ENCODE measurements at places on chromosomes 1 and 21. TPM values are rescaled to one million over a fixed set of nuclear protein-coding genes. Genes with fewer than 3 reads are reported as not detected.
A peak's percentile ranks its signal among the peaks of the same experiment; 100 is the strongest.

RGS1 gene
- total RNA-seq, result 0.07 TPM

REN gene
- not detected for total RNA-seq

KCNN3 gene
- total RNA-seq, result 0.62 TPM

SERPINC1 gene
- 1.7 TPM for total RNA-seq

SLAMF9 gene
- not detected for total RNA-seq

LCE1D gene
- total RNA-seq, result not detected

HEYL gene
- 0.63 TPM for total RNA-seq

GBP7 gene
- not detected for total RNA-seq

DNA sequence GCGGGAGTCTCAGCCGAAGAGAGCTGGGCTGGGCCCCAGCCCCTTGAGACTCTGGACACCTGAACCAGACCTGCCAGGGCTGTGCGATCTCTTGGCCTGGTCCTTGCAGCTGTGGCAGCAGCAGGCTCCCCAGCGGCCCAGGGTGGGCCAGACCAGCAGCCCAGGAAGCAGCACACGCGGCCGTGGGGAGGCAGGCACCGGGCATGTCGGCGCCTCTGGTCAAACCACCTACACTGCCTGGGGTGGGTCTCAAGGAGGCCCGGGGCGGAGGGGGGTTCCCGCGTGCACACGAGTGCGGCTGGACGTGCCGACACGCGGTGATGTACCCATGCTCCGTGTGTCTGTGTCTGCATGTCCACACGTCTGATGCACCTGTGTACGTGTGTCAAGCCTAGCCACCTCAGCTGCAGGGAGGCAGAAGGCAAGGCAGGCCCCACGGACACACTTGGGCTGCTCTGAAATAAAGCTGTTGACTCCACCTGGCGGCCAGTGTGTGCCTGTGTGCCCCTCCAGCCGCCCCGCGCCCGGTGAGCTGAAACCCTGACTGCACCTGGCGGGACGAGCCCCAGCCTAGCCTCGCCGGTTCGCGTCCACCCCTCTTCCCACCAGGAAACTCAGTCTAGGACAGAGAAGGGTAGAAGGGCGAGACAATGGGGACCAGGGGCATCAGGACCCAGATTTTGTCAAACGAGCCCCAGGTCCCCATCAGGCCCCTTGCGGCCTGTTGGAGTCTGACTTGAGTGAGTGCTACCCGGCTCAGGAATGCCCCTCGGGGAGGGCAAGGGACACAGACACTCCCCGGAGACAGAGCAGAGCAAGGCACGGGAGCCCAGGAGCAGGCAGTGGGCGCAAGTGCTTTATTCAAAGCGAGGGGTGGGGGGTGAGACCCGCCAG, 11.6 kb downstream of the SCNN1D start:
- DNase-seq, result peak; percentile 95

DNA sequence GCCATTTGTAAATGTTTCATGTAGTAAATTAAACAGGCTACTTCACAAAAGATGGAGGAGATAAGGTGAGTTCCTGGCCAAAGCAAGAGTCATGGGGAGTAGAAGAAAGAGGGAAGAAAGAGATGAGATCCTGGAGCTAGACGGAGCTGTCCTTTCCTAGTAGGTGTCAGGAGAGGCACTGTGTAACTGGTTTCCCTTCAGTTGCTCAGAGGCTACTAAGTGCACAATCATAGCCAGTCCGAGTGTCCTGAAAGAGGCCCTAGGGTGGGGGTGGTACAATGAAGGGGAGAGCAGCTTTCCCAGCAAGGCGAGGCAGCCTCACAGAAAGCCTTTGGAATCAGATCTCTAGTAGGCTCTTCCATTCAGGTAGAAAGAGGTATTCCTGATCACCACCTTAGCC, 390.9 kb downstream of the KCNH1 start:
- DNase-seq, result peak; percentile 3

DNA sequence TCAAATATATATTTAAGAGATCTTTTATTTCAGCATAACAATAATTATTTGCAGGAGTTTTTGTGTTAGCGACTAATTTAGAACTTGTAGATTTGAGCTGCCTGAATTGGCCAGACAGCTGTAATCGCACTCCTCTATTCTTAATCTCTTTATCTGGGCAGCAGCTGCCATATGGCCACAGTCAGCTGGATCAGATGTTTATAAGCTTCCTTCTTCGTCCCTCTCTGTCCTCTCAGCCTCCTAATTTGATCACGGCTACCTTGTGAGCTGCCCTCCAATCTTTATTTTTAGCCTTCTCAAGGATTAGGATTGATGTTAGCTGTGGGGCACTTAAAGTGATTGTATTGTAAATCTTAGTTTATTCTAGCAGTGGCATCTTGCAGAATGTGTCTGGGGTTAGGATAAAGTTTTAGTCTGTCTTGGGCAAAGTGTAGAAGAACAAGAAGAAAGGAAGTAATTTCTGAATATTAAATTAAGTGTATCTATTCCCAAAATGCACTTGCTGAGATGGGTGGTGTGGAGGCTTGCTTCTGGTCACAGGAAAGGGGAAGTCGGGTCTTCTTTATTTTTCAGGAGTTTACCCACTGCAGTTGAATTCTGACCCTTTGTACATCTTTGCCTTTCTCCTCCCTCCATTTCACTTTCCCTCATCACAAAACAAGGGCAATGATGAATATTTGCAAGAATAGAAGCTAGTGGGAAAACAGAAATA, 1.1 kb downstream of the ZBTB18 start:
- DNase-seq, result no peak

GRCh38 chr1:228108055-228108690, 926 bp downstream of the MRPL55 start:
- peak; percentile 18 for DNase-seq

DNA sequence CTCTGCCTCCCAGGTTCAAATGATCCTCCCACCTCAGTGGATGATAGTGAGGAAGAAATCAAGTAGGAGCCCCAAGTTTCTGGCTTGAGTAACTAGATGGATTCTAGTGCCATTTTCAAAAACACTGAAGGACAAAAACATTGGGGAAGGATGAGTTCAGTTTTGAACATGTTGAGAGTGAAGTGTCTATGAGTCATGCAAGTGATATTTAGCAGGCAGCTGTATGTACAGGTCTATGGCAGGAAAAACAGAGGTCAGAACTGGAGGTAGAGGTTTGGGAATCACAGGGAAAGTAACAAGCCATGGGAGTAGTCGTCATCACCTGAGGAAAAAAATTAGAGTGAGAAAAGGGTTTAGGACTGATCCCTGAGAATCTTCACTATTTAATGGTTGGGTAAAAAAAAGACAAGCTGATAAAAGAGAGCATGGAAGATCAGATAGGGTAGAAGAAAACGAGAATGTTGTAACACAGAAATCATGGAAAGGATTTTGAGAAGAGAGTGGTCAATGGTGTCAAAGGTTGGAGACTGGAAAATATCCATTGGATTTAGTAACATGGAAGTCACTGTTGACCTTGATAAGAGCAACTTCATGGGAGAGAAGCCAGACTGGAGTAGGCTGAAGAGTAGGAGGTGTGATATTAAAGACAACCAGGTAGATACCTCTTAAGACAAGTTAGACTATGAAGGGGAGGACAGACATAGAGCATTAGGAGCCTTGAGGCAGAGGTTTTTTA, 53.1 kb downstream of the DIPK1A start:
- DNase-seq, result no peak

- no peak for DNase-seq
Observed at GRCh38 chr1:93818570-93818959, 60.4 kb downstream of the DNTTIP2 start.

- DNase-seq, result peak; percentile 53
Observed at GRCh38 chr1:10556430-10557005, 81.8 kb downstream of the PEX14 start.

- no peak for DNase-seq
Observed at GRCh38 chr1:12714710-12715475, 1.0 kb upstream of the AADACL3 start.

DNA sequence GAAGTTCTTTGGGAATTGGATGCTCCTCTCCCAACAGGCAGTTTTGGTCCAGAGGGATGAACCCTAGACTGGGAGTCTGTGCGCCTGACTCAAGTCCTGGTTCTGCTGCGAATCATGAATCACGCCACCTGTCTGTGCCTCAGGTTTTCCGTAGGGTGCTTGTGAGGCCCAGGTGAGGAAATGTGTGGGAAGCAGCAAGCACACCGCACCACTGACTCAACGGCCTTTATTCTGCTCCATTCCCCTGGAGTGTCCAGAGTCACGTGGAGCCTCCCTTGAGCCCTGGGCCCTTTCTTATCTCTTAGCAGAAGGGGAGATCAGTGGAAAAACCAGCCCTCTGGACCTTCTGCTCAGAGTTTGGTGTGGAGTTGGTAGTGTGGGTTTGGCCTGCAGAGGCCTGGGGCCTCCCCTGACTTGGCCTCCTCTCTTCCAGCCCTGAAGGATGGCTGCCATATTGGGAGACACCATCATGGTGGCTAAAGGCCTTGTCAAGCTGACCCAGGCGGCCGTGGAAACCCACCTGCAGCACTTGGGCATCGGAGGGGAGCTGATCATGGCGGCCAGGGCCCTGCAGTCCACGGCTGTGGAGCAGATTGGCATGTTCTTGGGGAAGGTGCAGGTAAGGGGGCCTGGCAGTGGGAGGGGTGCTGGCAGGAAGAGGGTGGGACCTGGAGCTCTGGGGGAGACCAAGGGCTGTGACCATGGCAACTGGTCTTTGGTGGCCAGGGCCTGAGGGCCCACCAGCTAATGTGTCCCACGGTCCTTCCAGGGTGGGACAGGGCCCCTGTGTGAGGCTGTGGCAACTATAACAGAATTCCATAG, 21.1 kb downstream of the COQ8A start:
- DNase-seq, result no peak

DNA sequence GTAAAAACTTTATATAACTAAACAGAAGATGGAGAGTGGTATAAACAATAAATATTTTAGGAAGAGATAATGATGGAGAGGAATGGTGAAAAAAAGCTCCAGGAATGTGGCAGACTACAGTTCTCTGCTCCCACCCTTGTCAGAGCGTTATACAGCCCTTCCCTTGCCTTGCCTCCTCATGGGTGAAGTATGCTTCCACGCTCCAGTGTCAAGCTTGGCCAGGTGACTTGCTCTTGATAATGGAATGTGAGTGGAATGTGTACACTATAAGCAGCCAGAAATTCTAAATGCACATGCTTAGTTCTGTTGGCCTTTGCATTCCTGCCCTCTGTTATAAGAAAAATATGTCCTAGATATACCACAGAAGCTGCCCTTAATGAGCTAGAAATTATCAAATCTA, 24.7 kb upstream of the POGK start:
- DNase-seq, result no peak

- DNase-seq, result no peak
Observed at GRCh38 chr1:178091986-178092745, 1.7 kb upstream of the RASAL2 start.

DNA sequence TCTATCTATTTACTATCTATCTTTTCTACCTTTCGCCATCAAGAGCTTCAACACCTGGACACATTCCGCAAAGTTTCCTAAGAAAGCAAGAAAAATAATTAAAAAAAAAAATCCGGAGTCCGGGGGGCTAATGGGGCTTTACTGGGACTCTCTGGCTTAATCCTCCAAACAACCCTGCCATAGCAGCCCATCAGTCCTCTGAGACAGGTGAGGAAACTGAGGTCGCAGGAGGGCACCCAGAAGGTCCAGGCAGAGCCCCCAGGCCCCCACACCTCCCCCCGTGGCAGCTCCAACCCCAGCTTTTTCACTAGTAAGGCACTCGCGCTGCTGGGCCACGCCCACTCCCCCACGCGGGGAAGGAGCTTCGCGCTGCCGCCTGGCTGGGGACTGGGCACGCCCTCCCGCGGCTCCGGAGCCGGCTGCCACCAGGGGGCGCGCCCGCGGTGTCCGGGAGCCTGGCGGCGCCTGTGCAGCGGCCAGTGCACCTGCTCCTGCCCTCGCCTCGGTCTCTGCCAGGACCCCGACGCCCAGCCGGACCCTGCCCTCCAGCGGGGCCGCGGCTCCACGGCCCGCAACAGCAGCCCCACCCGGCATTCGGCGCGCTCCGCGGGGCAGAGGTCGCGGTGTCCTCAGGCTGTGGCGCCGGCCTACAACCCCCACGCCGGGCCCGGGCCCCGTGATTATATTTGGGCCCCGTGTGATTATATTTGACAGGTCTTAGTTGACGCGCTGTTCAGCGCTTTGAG, 54.1 kb upstream of the SAMD11 start:
- peak; percentile 93 for DNase-seq

DNA sequence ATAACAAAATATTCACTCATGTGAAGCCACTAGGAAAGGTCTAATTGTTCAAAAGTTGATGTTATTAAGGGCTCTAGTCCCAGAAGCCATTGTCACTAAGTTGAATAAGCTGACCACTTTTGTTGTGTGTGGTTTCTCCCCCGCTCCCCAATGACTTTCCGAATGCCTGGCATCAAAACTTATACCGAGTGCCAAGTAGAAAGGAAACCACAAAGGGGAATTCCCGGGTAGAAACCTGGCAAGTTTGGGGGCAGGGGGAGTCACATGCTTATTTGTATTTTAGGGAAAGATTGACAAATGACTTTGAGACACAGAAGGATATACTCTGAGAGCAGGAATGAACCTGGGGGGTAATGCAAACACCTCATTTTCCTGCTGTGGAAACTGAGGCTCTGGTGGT, 154.1 kb downstream of the TGFBR3 start:
- no peak for DNase-seq

DNA sequence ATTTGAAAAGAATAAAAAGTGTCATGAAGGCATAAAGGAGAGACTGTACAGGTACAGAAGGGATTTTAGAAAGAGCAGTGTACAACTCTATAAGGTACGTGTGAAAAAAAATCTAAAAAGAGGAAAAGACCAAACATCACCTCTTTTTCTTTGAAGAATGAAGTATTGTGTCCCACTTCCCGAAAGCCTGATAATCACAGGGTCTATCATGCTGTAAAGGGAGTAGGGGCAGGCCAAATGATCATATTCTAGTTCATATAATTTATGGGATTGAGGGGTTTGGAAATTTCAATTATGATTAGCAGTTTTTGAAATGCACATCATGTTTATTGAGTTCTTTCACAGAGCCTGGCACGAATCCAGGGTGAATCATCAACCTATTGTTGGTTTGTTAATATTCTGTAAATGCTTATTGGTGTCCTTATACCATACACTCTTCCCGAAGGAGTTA, 910 bp upstream of the RERE start:
- no peak for DNase-seq

DNA sequence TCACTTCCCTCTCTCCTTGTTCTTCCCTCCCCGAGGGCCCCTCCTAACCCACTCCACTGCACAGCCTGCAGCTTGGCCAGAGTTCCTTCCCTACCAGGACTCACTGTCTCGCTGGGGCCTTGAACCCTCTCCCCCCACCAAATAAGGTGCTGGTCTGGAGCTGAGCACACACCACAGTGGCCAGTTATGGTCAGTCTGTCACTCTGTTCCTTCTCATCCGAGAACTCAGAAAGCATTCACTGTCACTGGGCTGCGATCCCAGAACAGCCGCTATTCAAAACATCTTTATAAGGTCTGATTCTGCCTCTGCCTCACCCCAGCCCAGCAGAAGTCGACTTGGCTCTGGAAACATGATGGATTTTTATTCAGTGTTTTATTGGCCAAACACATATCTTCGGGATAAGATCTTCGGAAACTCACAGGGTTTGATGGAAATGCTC, 19.8 kb upstream of the LBR start:
- no peak for DNase-seq

- DNase-seq, result peak; percentile 86
Observed at GRCh38 chr21:41170442-41170841, 2.5 kb downstream of the BACE2 start.

- no peak for DNase-seq
Observed at GRCh38 chr1:27606708-27607238, 2.8 kb upstream of the AHDC1 start.

GRCh38 chr1:180863158-180863775, 49.4 kb upstream of the KIAA1614 start:
- peak; percentile 10 for DNase-seq
